ENCODE measurements at places on chromosomes 7 and 10.
A peak's percentile ranks its signal among the peaks of the same experiment; 100 is the strongest.

GRCh38 chr7:112481833-112482670 is 1.3 kb downstream of the LSMEM1 start:
- DNase-seq, result peak; percentile 23

GRCh38 chr10:327889-328852 is 192.9 kb downstream of the ZMYND11 start:
- no peak for DNase-seq

DNA sequence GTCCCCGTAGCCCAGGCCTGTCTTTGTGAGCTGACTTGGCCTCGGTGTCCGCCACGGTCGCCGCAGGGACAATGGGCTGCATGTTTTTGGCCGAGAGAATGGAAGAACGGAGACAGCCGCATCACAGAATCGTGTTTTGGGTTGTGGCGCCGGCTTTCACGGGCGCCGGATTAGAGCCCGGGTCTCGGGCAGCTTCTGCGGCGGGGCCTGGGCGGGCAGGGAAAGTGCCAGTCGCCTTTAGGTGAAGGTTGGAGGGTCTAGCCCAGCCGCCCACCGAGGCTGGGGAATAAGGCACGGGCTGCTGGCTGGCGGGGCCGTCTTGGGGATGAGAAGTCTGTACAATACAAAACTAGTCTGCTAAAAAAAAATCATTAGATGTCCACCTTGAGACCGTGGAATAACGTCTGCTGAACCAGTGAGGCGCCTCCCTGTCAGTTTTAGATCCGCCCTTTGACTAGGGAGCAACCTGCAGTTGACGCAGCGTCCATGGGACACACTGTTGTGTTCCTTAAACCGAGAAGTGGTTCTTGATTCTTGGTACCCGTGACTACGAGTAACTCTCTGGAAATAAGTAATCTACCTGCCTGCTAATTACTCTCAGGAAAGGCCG is 577 bp downstream of the DNAJB9 start:
- peak; percentile 54 for DNase-seq

DNA sequence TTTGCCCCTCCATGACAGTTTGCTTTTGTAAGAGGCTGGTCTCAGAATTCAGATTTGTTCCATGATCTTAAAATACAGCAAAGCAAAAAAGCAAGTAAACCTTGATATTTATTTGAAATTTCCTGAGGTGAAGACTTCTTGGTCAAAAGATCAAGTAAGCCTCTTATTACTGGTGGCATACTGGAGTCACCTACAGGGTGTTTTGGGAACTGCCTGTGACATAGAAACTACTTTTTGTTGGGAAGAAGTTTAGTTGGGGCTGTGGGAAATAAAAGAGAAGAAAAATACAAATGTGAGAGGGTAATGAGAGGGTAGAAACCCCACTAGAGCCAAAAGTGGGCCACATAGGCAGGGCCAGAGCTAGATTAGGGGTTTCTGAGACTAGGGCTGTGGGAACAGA is 217.9 kb downstream of the OTUD1 start:
- DNase-seq, result peak; percentile 80

DNA sequence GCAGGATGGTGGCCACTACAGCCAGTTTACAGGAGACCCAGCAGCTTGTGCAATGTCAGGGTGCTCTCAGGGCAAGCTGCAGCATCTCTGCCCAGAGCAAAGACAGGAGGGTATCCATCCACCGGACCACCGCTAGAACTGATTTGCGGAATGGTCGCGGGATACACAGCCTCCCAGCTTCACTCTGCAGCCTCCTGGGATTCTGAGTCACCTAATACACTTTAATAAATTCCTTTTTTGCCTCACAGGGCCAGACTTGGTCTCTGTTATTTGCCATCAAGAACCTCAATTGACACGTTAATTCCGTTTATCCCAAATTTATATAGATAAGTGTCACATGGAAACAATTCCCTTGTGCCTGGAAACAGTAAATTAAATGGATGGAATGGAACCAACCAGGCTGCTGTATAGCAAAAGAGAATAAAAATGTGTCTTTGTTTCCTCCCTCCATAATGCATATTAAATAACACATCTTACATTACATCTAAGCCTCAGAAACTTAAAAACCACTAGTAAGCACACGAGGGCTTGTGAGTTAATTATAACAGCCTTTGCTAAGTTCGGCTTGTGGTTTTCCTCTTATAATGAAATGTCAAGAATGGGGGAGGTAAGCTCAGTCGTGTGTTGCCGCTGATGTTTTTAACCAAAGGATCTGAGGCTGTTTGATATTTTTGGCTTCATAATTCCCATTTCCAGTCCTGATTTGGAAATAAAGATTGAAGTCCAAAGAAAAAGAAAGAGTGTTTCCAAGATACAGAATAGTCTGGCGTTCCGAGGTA is 52.1 kb downstream of the ADRB1 start:
- peak; percentile 96 for DNase-seq

GRCh38 chr7:74325210-74325565 is 36.0 kb downstream of the CLIP2 start:
- DNase-seq, result no peak

- peak; percentile 26 for DNase-seq
Observed at GRCh38 chr7:101718363-101719122, 89.4 kb upstream of the MYL10 start.

DNA sequence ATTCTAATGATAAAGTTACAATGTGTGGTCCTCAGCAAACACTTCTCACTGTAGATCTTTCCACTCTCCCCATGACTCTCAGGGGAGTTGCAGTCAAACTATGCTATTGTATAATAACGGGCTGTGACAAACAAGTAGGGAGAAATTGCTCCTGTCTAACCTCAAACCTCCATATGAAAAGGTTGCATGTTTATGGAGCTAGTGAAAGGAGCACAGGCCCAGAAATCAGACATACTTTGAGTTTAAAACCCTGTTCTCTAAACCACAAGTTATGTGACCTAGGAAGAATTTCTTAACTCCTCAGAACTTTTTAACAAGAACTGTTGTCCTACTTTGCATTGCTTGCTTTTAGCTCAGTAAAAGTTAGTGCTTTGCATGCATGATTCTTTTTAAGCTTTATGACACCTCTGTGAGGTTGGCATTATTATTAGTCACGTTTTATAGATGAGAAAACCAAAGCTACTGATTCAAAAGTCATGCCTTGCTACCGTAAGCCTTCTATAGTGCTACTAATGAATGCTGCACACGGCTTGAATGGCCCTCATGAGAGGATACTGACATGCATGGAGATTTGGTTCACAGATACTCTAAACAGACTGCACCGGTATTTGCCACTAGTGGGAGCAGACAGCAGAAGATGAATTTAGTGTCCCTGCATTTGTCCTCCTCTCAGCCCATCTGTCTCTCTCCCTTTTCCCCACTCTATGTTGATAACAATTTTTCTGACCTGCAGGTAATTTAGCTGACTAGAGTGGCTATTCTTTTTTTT is 129.5 kb upstream of the PCGF5 start:
- no peak for DNase-seq

DNA sequence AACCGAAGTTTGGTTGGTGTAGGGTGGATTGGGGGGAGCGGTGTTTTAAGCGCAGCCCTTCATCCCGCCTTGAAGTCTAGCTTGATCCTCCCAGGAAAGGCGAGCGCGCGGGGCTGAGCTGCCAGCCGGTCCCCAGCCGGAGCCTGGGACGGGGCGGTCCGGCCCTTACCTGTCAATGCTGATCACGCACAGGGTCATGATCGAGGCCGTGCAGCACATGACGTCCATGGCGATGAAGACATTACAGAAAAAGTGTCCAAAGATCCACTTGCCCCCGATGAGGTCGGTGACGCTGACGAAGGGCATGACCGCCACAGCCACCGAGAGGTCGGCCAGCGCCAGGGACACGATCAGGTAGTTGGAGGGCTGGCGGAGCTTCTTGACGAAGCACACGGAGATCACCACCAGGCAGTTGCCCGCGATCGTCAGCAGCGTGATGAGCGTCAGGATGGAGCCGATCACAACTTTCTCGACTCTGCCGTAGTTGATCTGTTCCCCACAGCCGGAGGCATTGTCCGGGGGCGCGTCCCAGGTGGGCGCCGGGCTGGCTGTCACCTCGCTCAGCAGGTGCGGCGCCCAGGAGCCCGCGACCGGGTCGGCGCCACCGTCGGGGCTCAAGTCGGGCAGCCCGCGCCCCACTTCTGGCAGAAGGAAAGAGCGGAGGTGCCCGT is 740 bp downstream of the HTR7 start:
- no peak for DNase-seq

- no peak for DNase-seq
Observed at GRCh38 chr7:117173035-117173770, 149.7 kb downstream of the WNT2 start.

DNA sequence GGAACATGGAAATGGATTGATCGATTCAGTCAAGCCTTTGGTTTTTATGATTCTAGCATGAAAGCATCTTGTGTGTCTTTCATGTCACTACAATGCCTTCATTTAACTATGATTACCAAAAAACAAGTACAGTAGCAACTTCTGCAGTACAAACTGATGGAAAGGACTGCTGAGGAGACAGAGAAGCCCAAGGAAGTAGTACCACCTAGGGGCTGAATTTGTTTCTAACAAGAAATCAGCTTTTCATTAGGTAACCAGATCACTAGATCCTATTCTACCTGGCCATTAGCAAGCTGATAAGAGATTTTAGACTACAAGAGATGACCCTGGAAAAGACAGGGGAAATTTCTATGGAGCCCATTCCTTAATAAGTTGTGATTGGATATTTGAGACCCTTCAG is 3.2 kb upstream of the IFIT1 start:
- peak; percentile 57 for DNase-seq

DNA sequence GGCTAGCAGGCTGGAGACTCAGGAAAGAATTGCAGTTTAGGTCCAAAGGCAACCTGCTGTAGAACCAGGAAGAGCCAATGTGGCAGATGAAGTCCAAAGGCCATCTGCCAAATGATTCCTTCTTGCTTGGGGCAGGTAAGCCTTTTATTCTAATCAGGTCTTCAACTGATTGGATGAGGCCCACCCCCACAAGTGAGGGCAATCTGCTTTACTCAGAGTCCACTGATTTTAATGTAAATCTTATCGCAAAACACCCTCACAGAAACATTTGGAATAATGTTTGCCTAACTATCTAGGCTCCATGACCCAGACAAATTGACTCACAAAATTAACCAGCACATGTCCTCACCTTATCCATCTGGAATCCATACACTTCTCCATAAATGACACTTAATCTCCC is 7.8 kb downstream of the GIMAP8 start:
- DNase-seq, result no peak

GRCh38 chr10:102682416-102682815 is 31.8 kb downstream of the ARL3 start:
- no peak for DNase-seq

DNA sequence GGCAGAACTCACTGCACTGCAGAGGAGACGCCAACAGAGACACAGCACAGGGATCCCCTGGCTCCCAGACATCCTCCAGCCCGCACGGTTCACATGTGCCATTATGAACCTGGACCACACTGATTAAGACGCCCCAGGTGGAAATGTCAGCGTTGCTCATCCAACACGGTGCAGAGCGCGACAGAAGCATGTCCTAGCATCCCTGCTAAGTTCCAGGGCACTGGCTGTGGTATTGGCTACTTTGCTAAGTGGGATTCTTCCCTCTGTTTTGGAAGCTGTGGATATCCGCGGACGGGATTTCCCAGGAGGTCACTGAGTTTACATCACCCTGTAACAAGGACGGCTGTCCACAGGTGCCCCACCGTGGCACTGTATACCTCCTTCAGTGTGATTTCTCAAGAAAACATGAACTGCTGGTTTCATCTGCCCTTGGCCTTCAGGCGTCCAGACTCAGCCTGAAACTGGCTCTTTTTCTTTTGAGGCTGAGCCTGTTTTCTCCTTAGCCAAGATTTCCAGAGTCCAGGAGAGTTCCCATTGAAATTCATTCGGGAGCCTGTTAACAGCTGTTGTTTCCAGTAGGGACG is 324.0 kb downstream of the WDR37 start:
- DNase-seq, result no peak

DNA sequence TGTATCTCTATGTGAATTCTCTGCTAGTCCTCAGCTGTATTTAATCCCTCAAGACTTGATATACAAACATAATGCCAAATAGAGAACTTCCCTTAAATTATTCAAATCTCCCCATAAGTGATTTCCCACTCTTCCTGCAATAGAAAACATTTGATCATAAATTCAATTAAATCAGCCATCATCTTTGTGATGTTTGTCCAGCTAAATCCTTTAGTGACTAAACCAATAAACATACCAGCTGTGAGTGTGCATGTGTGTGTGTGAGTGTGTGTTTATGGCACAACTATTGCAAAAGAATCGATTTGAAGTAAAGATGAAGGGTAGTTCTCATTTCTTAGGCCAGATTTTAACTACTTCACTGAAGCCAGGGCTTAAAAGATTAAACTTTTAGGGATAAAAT is 175.5 kb upstream of the FZD1 start:
- DNase-seq, result no peak

GRCh38 chr7:99036546-99037111 is 107.3 kb downstream of the SMURF1 start:
- peak; percentile 62 for DNase-seq

DNA sequence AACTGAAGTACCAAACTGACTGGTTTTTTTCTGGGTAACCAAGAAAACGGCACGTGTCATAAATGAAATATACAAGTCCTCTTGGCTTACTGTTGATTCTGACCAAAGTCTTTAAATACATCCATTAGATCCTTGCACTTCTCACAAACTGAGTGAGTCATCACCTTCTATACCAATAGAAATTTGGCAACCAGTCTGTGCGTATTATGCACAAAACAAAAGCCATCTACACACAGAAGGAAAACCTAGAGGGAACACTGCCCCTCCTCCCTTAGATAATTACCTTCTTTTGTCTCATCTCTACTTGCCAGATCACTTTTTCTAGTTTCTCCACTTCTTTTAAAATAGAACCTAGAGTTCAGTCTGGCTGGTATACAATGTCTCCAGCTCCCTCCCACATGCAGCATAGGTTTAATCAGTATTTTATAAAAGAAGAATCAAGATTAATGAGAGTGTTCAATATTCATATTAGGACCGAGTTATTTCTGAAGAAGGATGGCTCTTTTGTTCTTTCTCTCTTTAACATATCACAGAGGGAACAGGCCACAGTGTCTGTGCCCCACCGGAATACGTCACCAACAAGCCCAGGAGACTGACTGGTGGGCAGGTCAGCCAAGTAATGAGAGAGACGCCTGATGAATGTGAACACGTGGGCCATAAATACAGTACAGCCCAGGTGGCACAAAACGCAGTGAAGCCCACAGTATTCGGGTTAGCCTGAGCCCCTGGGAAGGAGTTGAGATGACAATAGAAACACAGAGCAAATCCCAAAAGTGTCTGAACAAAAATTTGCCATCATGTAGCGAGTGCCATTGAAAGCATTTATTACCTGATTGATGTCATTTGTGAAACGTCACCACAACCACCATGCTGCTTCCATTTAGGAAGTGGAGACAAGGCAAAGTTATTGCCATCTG is 91.3 kb downstream of the KIAA1549 start:
- DNase-seq, result no peak

- DNase-seq, result no peak
Observed at GRCh38 chr7:108413782-108414492, 42.3 kb downstream of the NRCAM start.

GRCh38 chr7:151551820-151552219 is 32.1 kb upstream of the RHEB start:
- no peak for DNase-seq

GRCh38 chr7:99625321-99625720 is 8.6 kb downstream of the ZSCAN25 start:
- DNase-seq, result no peak
